Esophagus squamous epithelium (tissue), 5 donors: ENCODE measurements at places on chromosomes 6 and 20.
A peak's percentile ranks its signal among the peaks of the same experiment; 100 is the strongest.

DNA sequence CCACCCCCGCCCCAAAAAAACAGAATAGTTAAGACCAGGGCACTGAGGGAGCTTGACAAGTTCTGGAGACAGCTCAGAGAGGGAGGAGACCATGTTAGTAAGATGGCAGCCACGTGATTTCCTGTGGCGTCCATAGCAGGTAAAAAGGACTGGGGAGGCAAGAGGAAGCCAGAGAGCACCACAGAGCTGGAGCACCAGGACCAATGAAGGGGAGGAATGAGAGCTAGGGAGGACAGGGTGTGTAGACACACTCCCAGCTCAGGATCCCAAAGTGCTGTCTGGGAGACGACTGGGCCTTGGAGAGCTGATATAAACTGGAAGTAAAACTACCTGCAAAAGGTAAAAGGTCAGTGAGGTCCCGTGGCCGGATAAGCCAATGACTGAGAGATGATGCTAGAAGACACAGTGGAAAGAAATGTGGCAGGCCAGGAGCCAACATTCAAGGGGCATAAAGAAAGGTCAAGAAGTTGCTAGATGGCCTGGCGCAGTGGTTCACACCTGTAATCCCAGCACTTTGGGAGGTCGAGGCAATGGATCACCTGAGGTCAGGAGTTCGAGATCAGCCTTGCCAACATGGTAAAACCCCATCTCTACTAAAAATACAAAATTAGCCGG is 39.0 kb downstream of the SLC23A2 start:
- H3K36me3 ChIP-seq = no peaks in the 10 kb centered on the region
- no peaks in the 10 kb centered on the region for H3K27me3 ChIP-seq
- H3K27ac ChIP-seq = no peak overlapping the region

DNA sequence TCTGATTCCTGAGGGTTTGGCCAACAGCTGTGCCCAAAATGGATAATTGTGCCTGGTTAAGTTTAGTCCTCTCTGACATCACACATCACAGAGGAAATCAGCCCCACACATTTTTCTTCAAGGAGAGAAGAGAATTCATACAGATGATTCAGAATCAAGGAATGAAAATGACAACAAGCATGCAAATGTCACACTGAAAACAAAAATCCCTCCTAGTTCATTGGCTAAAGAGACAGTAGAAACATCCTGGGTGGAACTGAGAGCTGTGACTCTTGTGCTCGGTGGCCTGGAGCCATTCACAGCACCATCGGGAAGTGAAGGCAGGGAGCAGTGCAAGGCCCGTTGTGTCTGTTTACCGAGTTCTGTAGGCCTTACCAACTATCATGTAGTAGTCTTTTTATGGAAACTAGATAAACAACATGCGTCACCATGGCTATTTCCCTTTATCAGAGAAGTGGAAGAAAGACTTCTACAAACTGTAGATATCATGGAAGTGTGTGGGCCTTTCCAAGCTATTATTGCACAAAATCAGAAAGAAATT is 81.7 kb upstream of the TENT5A start:
- H3K4me3 ChIP-seq = no peak overlapping the region
- H3K27me3 ChIP-seq = no peaks in the 10 kb centered on the region
- H3K36me3 ChIP-seq = no peaks in the 10 kb centered on the region
- DNase-seq = no peak
- H3K27ac ChIP-seq = no peak overlapping the region

GRCh38 chr6:31498748-31499147 is 803 bp downstream of the MICB start:
- peaks cover 9% of the 10 kb centered on the region for H3K4me1 ChIP-seq
- H3K27ac ChIP-seq = no peak overlapping the region
- H3K27me3 ChIP-seq = no peaks in the 10 kb centered on the region
- no peaks in the 10 kb centered on the region for H3K36me3 ChIP-seq

DNA sequence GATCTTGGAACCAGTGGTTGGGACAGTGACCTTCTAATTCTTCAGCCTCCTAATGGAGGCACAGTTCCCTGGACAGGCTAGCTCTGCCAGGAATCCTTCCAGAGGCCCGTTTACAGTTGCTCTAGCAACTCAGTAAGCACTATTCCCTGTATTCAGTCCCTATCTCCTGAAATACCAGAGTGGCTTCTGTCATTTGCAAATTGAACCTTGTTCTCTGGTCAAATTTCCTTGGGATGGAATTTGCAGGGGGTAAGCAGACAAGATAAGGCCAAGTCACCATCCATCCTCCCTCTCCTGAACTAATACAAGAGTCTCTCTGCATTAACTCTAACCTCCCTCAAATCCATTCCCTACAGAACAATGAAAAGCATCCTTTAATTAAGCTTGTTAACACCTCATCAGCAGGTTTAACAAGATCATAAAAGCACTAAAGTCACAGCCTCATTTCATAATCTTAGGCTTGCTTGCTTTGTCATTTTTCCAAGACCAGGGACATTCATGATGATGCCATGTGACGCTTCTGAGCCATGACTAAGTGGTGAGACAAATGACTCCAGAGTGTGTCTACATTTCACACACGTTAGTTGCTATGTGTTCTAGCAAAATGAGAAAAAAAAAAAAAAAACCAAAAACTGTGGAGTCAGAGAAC is 37.1 kb downstream of the SLC22A23 start:
- peak overlapping the region; percentile 69 for H3K27ac ChIP-seq
- peaks cover 46% of the 10 kb centered on the region for H3K4me1 ChIP-seq
- no peaks in the 10 kb centered on the region for H3K36me3 ChIP-seq
- H3K27me3 ChIP-seq = no peaks in the 10 kb centered on the region
- no peak for DNase-seq

DNA sequence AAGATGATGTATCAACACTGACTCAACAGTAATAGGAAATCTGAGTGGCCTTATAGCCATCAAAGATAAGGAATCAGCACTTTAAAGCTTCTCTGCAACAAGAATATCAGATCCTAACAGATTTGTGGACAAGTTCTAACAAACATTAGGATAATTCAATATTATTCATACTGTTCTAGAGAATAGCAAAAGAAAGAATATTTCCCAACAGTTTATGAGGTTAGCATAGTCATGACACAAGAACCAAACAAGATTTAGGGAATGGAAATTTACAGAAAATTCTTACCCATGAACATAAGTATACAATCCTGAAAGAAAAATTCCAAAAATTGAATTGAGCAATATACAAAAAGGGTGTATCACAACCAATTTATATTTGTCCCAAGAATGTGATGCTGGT is 64.3 kb upstream of the BTBD3 start:
- H3K4me1 ChIP-seq = no peaks in the 10 kb centered on the region
- no peak overlapping the region for H3K4me3 ChIP-seq
- no peak for DNase-seq
- no peaks in the 10 kb centered on the region for H3K36me3 ChIP-seq
- H3K27ac ChIP-seq = no peak overlapping the region
- H3K27me3 ChIP-seq = no peaks in the 10 kb centered on the region

GRCh38 chr6:133380723-133381122 is 139.6 kb downstream of the EYA4 start:
- no peaks in the 10 kb centered on the region for H3K36me3 ChIP-seq
- no peaks in the 10 kb centered on the region for H3K4me1 ChIP-seq
- no peak overlapping the region for H3K27ac ChIP-seq

DNA sequence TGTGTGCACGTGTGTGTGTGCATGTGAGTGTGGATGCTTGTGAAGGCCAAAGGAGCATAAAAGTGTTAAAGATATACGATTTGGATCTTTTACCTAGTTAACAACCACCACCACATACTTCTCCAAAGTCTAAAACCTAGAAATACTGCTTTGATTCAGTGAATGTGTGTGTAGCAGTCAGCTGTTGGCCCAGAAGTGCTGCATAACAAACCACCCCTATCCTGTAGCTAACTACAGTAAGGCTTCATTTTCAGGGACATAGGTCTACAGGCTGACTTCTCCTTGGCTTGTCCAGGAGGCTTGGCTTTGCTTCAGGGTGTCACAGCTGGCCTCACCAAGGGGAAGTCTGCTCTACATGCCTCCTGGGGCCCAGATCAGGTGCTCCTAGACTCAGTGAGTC is 2.4 kb upstream of the CST8 start:
- no peaks in the 10 kb centered on the region for H3K36me3 ChIP-seq
- H3K27me3 ChIP-seq = no peaks in the 10 kb centered on the region
- H3K4me3 ChIP-seq = no peak overlapping the region
- H3K4me1 ChIP-seq = peaks cover 21% of the 10 kb centered on the region
- DNase-seq = no peak
